ENCODE measurements at places on chromosomes 12 and 14. TPM values are rescaled to one million over a fixed set of nuclear protein-coding genes. Genes with fewer than 3 reads are reported as not detected.

GRCh38 chr12:113298861-113299545, 35.9 kb downstream of the SLC8B1 start:
- no peak for DNase-seq

DNA sequence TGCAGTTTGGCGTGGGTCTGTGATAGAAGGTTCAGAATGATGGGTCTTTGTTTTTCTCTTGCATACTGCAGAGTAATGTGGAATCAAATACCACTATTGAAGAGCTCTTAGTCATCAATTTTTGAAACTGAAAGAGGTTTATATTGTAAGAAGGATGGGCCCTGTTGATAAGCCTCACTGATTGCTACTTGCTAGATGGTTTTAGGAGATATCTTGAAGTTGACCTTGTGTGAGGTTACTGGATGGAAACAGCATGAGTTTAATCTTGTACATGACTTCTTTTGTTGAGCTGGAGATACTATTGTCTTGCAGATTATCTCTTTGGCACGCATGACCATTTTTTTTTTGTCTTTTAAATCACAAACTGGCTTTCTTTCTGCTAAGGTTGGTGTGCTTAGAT, 13.8 kb downstream of the BICD1 start:
- DNase-seq, result no peak

DNA sequence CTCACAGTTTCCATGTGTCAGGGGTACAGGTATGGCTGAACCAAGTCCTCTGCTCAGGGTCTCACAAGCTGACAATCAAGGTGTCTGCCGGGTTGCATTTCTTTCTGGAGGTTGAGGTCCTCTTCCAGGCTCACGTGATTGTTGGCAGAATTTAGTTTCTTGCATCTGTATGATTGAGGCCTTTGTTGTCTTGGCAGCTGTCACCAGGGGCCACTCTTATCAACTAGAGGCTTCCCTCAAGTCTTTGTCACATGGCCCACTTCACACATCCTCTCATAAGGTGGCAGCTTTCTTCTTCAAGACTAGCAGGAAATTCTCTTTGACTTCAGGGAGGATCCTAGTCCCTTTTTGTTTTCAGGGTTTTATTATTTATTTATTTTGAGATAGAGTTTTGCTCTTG, 46.0 kb upstream of the FOS start:
- no peak for DNase-seq

- no peak for DNase-seq
Measured at GRCh38 chr14:73234029-73234428, 3.3 kb upstream of the PAPLN start.

GRCh38 chr12:49296836-49297694, 2.1 kb downstream of the PRPH start:
- no peak for DNase-seq

GRCh38 chr14:22184830-22185168, 404.2 kb downstream of the DAD1 start:
- DNase-seq, result no peak

DNA sequence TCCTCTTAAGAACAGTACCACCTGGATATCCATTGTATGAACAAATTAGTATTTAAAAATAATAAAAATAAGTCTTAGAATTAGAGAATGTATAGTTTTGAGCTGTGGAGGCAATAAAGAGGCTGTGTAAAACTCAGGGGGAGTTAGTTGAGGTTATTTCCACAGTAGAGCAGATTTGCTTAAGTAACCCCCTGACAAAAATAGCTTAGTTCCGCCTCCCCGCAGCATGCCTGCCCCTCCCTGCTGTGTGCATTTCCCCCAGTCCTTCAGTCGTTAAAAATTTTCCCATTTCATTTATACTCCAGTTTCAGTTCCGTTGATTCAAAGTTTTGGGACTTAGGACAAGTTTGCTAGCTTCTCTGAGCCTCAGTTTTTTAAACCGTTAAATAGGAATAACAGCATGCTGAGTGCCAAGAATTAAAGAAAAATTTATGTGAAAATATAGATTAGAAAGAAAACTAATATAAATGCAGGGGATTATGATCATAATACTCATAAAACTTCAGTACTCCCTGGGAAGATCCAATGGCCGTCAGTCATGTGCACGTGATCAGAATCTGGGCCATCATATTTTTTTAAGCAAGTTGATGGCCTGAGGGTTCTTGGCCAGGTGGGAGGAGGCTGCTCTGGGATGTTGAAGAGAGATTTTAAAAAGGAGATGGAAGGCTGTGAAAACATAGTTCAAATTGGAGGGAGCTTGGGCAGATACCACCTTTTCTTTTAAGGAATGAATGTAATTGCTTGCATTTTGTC, 14.5 kb upstream of the SLC38A2 start:
- no peak for DNase-seq

DNA sequence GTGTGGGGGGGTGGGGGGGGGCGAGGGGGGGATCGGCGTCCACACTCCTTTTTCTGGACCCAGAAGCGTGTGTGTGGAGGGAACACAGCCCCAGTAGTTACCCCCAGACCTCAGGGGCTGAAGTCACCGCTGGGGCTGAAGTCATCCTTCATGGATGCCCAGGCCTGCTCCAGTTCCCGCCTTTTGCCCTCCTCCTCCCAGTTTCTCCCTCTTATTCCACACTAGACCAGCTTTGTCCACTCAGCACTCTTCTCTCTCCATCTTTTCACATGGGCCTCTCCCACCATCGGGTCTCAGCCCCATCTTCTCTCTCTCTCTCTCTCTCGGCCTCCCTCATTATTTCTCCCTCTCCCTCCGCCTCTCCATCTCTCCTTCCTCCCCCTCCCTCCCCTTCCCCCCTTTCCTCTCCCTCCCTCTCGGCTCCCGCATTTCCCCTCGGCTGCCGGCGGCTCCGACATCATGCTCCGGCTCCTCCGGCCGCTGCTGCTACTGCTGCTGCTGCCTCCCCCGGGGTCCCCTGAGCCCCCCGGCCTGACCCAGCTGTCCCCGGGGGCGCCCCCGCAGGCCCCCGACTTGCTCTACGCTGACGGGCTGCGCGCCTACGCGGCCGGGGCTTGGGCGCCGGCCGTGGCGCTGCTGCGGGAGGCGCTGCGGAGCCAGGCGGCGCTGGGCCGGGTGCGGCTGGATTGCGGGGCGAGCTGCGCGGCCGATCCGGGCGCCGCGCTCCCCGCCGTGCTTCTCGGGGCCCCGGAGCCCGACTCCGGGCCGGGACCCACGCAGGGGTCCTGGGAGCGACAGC, at the start of gene P3H3:
P3H3 (plus strand) TSS at position 426 of the 799 bp plus-strand sequence; CDS start at position 460, 34 bp downstream.
- no peak for DNase-seq

- no peak for DNase-seq
Measured at GRCh38 chr12:132610051-132610759, at the start of gene LRCOL1. TSS of gene LRCOL1 (minus strand) at chr12:132610582. CDS start at chr12:132606251, 4,331 bp downstream.

- DNase-seq, result no peak
Measured at GRCh38 chr14:105399466-105399775, 1.1 kb downstream of the TEX22 start.

- DNase-seq, result no peak
Measured at GRCh38 chr14:101954501-101954900, 9.9 kb upstream of the DYNC1H1 start.

DNA sequence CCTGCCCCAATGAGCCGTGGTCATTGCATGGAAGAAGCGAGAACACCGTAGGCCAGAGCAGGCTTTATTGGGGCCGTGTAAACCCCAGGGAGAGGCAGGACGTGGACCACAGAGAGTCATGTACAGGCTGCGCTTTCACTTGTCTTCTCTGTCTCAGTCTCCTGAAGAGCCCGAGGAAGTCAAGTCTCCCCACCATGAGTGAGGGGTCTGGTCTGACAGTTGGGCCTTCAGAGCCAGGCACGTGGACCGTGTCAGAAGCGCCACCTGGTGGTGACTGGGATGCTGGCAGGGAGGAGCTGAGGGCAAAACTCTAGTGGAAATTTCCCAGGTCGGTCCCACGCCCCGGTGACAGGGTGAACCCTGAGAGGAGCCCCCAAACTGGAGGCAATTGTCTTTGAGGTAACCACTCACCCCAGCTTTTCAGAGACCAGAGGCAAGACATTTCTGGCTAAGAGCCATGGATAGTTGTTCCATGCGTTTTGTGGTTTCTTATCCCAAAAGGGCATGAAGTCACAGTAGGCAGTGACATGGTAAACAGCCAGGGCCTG, 17.4 kb downstream of the RPS6KL1 start:
- DNase-seq, result no peak

DNA sequence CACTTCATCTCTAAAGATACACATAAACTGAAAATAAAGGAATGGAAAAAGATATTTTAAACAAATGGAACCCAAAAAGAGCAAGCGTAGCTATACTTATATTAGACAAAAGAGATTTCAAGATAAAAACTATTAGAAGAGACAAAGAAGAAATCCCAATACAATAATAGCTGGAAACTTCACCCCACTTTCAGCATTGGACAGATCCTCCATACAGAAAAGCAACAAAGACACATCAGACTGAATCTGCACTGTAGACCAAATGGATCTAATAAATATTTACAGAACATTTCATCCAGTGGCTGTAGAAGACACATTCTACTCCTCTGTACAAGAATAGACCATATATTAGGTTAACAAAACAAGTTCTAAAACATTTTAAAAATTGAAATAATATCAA, 117.6 kb upstream of the PDE3A start:
- no peak for DNase-seq

GRCh38 chr14:90608929-90609341, 207.3 kb downstream of the TTC7B start:
- DNase-seq, result no peak

GRCh38 chr12:56071648-56072047, 8.3 kb upstream of the ERBB3 start:
- DNase-seq, result no peak

- DNase-seq, result no peak
Measured at GRCh38 chr14:75626863-75627262, 33.8 kb downstream of the ERG28 start.

- DNase-seq, result no peak
Measured at GRCh38 chr14:103492156-103492925, 30.3 kb downstream of the CKB start.

DNA sequence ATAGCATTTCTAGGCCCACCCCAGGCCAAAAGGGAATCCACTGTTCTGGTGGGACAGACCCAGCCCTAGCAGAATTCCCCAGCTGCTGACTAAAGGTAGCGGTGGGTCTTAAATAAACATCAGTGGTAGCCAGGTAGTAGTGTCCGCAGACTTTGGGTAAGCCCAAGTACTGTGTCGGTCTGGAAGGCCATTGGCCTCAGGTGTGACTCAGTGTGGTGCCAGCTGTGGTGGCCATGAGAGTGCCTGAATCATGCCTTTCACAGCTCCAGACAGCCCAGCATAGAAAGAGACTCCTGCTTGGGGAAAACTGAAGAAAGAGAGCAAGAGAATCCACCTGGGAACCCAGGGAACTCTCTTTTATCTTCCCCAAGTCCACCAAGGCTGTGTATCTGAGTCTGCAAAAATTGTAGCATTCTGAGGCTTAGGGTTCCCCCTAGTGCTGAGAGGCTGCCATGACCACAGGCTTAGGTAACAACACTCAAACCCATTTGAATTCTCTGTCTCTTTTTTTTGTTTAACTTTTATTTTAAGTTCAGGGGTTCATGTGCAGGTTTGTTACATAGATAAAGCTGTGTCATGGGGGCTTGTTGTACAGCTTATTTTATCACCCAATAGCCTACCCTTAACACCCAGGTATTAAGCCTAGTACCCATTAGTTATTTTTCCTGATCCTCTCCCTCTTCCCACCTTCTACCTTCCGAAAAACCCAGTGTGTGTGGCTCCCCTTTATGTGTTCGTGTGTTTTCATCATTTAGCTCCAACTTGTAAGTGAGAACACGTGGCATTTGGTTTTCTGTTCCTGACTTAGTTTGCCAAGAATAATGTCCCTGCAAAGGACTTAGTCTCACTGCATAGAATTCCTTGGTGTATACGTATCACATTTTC, 16.7 kb upstream of the CD163L1 start:
- peak; percentile 13 for DNase-seq

GRCh38 chr12:113226696-113227568, 5.7 kb downstream of the TPCN1 start:
- no peak for DNase-seq

DNA sequence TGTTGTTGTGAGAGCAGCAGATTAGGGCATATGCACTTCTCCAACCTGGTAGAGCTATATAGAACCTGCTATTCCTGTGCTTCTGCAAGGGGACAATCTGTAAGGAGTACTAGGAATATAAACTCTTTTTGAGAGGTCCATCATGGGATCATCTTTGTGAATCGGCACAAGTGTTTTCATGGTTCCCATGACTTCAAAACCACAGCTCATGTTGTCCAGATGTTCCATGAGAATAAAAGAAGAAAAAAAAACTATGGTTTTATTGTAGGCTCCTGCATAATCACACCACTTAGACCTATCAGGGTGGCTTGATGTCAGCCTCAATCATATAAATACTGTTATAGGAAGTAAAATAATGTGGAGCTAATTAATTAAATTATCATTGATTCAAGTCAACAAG, 311.4 kb upstream of the ATP2B1 start:
- DNase-seq, result no peak

RNASE7 gene
- total RNA-seq, result not detected

PLCZ1 gene
- total RNA-seq, result not detected

CCDC196 gene
- not detected for total RNA-seq

CLEC7A gene
- 0.07 TPM for total RNA-seq

NOC4L gene
- 22.4 TPM for total RNA-seq

CLEC12A gene
- not detected for total RNA-seq

GPR132 gene
- not detected for total RNA-seq

PLEKHG7 gene
- total RNA-seq, result 0.07 TPM

LAG3 gene
- 0.13 TPM for total RNA-seq

Data from pulmonary artery endothelial cell (primary cell).